Hematopoietic multipotent progenitor cell treated with erythropoietin and hydrocortisone succinate and interleukin-3 and kit ligand, for 6 days (in vitro differentiated cells): ENCODE measurements at places on chromosomes 7 and 10.

GRCh38 chr7:137395420-137395819 is 51.9 kb upstream of the PTN start:
- no peak for DNase-seq

- no peak for DNase-seq
Observed at GRCh38 chr10:43819464-43820230, 171.0 kb upstream of the ZNF32 start.

DNA sequence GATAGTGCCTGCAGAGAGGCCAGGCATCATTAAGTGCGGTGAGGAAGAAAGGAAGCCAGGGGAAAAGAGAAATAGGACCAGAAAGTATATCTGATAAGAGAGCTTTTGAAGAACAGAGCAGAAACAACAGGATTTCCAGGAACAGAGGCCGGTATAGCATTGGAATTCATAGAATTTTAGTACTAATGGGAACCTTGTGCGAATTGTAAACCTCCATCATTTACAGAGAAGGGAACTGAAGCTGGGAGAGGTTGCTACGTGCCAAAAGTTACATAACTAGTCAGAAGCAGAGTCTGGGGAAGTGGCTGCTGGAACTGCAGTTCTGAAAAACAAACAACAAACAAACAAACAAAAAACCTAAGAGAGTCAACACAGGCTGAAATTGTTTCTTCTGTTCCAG is 5.4 kb upstream of the ZMYND11 start:
- peak; percentile 29 for DNase-seq

DNA sequence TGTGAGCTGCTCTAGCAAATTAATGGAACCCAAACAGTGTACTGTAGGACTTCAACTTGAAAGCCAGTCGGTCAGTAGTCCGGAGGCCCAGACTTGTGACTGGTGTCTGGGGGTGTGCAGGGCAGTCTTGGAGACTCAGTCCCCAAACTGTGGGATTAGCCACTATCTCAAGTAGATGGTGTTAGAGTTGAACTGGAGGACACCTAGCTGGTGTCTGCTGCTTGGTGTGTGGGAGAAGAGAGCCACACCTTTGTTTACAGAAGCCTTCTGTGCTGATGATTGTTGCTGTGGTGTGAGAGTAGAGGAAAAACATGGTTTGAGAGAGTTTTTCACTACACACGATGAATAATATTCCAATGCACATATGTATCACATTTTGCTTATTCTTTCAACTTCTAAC is 47.4 kb downstream of the CUL2 start:
- DNase-seq, result no peak

DNA sequence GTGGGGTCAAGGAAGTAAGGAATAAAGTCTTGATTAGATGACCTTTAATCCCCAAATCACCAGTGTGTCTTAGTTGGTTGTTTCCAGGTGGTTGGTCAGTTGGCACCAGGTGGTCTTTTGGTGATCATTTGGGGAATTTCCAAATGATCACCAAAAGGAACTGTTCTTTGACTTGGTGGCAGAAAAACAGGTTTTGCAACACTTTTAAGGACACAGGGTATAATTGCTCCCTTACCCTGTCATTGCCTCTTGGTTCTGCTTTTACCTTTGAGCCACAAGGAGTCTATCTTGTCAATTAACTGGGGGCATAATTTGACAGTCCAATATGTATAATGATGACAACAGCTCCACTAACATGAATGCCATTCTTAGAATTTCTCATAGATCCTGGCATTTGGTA is 104.2 kb downstream of the ADK start:
- DNase-seq, result peak; percentile 22

DNA sequence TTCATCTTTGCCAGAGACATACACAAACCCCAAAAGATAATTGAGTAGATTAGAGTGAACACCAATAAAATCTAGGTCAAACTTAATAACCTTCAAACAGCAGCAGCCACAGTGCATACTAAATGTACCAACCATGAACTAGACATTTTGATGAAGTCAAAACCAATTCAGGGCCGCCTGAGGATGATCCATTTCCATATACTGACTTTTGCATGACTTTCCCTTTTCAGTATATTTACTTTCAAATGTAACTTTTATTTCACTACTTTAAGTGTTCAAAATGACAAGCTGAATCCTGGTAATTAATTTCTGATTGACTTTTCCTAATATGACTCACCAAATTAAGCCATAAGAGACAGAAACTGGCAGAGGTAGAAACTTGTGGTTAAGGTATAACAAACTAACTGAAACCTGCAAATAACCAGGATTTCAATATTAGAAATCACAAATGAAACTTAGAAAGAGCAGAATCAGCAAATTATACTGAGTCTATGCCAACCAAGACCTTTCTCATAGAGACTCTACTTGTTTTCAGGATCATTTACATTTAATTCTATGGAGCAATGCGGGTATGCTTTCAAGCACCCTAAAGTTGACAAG is 171.9 kb upstream of the LRRN3 start:
- DNase-seq, result no peak

DNA sequence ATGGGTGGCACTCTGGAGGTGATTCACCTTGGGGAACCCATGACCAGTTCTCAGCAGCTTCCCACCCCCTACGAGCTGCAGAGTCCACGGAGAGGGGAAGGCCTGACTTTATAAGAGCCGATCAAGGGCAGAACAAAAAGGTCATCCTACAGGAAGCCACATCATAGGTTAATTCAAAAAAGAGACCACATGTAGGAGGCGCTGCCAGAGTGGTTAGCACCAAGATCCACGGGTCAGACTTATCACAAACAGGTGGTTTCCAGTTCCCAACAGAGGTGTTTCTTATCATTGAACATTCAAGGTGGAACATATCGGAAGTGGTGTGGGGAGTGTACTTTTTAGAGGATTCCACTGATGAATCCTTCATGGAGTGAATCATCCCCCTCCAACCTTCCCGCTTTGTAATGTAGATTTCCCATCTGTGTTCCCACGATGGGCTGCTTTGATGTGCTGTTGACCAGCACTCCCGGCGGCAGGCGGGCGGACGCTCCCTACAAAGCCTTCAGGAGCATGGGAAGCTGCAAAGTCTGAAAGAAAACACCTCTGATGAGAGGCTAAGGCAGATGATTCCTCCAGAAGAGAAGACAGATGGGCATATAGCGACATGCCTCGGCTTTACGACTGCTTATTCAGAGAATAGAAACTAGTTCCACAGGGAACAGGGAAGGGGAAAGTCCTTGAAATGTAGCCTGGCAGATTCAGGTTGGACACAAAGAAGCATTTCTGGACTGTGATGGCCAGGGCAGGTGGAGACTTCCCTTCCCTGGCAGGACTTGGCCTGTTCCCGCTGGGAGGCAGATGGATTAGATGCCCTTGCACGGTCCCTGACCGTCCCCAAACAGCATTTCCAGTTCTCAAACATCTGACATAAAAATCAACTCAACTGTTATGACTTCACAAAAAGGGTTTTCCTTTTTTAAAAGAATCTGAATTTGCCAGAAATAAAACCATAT is 66.5 kb downstream of the AFAP1L2 start:
- no peak for DNase-seq
